GM23248 (cell line): ENCODE measurements at places on chromosomes 6 and 20.

- peak; percentile 22 for DNase-seq
- no peak overlapping the region for H3K4me3 ChIP-seq
- H3K36me3 ChIP-seq: no peaks in the 10 kb centered on the region
Observed at GRCh38 chr6:82989736-82990290, 75.8 kb downstream of the UBE3D start.

GRCh38 chr20:61185181-61185580 lies 66.9 kb upstream of the CDH4 start:
- H3K27me3 ChIP-seq: no peaks in the 10 kb centered on the region
- no peaks in the 10 kb centered on the region for H3K36me3 ChIP-seq
- peaks cover 12% of the 10 kb centered on the region; the same call in 1 of the 2 replicates for H3K4me1 ChIP-seq
- H3K27ac ChIP-seq: peak overlapping the region; percentile 64

- H3K4me3 ChIP-seq: no peak overlapping the region
- no peak for DNase-seq
- no peak overlapping the region for H3K27ac ChIP-seq
- H3K36me3 ChIP-seq: peaks cover 32% of the 10 kb centered on the region
Observed at GRCh38 chr20:32142991-32143390, 33.5 kb downstream of the TM9SF4 start.

DNA sequence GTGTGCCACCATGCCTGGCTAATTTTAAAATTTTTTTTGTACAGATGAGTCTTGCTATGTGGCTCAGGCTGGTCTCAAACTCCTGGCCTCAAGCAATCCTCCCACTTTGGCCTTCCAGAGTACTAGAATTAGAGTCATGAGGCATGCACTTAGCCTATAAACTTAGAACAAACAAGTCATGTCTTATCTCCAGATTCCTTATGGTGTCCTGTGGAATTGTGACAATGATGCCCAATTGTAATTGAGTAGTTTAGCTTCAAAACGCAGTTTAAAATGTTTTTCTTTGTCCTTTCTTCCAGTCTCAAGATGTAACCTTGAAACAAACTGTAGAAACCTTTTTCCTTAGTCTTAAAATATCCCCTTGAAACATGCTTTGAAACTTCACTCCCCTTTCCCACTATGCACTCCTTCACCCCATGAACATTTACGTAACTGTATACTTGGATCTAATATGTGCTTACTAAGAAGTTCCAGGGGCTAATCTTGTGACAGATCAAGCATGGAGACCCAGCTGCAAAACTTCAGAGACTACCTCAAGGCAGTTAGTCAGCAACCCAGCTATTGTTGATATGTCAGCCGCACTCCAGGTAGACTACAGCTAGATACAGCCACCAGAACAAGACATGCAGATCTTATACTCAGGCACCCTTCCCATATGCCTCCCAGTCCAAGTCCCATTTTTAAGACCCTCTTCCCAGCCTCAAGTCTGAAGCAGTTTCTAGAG lies 46.2 kb downstream of the MAN1A1 start:
- no peaks in the 10 kb centered on the region for H3K27me3 ChIP-seq
- H3K4me3 ChIP-seq: no peak overlapping the region

GRCh38 chr6:11143394-11144371 lies 32.2 kb upstream of the ERVFRD-1 start:
- peak overlapping the region; percentile 67 for H3K27ac ChIP-seq
- H3K27me3 ChIP-seq: no peaks in the 10 kb centered on the region
- H3K4me1 ChIP-seq: peaks cover 23% of the 10 kb centered on the region
- no peak overlapping the region for H3K4me3 ChIP-seq

GRCh38 chr6:170003451-170004160 lies 252.2 kb downstream of the ERMARD start:
- no peak overlapping the region for H3K27ac ChIP-seq
- H3K4me3 ChIP-seq: no peak overlapping the region
- H3K4me1 ChIP-seq: no peaks in the 10 kb centered on the region
- H3K36me3 ChIP-seq: no peaks in the 10 kb centered on the region
- no peak for DNase-seq
- no peaks in the 10 kb centered on the region; the same call in 1 of the 2 replicates for H3K27me3 ChIP-seq

GRCh38 chr6:96394727-96395126 lies 126.9 kb upstream of the UFL1 start:
- H3K27me3 ChIP-seq: no peaks in the 10 kb centered on the region
- H3K4me3 ChIP-seq: no peak overlapping the region
- H3K36me3 ChIP-seq: no peaks in the 10 kb centered on the region
- no peak overlapping the region for H3K27ac ChIP-seq
- no peaks in the 10 kb centered on the region for H3K4me1 ChIP-seq
- no peak for DNase-seq

GRCh38 chr6:85460921-85461797 lies 11.3 kb downstream of the NT5E start:
- no peaks in the 10 kb centered on the region for H3K27me3 ChIP-seq
- H3K27ac ChIP-seq: peak overlapping the region; percentile 100
- 0 out of 2 replicates have a peak, but pooled peaks cover 8% of the 10 kb centered on the region for H3K36me3 ChIP-seq
- H3K4me1 ChIP-seq: peaks cover 92% of the 10 kb centered on the region
- H3K4me3 ChIP-seq: no peak overlapping the region

- H3K36me3 ChIP-seq: no peaks in the 10 kb centered on the region
- H3K27ac ChIP-seq: no peak overlapping the region
- H3K27me3 ChIP-seq: no peaks in the 10 kb centered on the region
- H3K4me1 ChIP-seq: no peaks in the 10 kb centered on the region
Observed at GRCh38 chr6:164210783-164211182, 796.3 kb downstream of the QKI start.

DNA sequence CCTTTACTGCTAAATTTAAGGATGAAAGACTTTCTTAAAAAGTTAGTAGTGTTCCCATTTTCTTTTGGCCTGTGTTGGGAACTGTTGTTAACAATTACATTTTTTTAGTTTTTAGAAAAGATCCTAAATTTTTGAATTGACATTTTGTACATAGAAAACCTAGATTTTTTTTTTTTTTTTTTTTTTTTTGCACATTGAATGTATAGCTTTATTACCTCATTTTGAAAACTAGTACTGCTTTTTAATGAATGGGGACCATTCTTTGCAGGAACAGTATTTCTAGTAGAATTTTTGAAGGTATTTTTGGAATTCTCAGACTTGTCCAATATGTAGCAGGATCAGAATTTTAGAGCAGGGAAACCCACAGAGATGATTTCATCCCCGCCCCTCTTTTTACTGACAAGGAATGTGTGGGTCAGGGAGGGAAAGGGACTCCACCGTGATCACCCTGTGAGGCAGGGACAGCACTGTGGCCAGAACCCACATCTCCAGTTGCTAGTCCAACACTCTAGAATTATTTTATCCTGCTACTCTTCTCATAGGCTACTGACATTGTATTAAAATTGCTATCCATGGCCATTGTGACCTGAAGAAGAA lies 154.4 kb upstream of the SUPT3H start:
- peaks cover 18% of the 10 kb centered on the region for H3K4me1 ChIP-seq
- no peak for DNase-seq
- H3K36me3 ChIP-seq: no peaks in the 10 kb centered on the region
- no peaks in the 10 kb centered on the region for H3K27me3 ChIP-seq
- no peak overlapping the region for H3K4me3 ChIP-seq

DNA sequence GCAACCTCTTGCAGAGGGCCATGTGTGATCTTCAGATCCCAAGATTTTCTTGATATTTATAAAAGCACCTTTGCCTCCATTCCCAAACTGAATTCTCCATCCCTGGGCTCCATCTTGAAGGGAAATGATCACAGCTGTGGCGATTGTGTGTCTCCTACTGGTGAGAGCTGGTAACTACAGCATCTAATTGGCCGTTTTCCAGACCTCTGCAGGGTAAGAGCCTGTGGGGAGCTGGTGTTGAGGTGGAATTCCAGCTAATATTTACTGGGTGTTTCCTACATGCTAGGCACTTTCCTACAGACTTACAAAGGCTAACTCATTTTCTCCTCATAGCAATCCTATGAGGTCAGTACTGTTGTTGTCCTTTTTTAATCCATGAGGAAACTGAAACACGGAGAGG lies 59.2 kb upstream of the FNDC1 start:
- H3K27ac ChIP-seq: no peak overlapping the region
- no peaks in the 10 kb centered on the region for H3K36me3 ChIP-seq
- peak; percentile 73 for DNase-seq
- H3K4me3 ChIP-seq: no peak overlapping the region

GRCh38 chr6:93300661-93301060 lies 118.7 kb downstream of the EPHA7 start:
- DNase-seq: no peak
- no peaks in the 10 kb centered on the region for H3K27me3 ChIP-seq
- no peaks in the 10 kb centered on the region for H3K4me1 ChIP-seq
- H3K27ac ChIP-seq: no peak overlapping the region

GRCh38 chr20:3163099-3164042 lies 3.7 kb upstream of the FASTKD5 start:
- no peak overlapping the region for H3K4me3 ChIP-seq
- no peaks in the 10 kb centered on the region for H3K36me3 ChIP-seq
- no peak for DNase-seq
- peaks cover 3% of the 10 kb centered on the region; the same call in 1 of the 2 replicates for H3K4me1 ChIP-seq
- H3K27ac ChIP-seq: no peak overlapping the region

DNA sequence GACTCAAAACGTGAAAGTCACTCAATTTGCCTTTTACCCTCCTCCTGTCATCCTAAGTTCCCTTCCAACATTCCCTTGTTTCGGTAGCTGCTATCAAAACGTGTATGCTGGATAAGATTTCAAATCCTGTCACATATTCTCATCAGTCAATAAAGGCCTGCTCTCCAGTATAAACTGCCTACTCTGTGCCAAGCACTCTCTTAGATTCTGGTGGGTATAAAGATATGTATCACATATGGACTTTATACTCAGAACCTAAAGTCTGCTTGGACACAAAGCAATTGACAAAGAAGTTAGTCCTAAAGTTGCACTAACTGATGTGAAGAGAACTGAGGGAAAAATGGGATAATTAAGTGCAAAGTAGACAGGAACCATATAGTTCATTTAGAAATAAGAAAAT lies 476.6 kb upstream of the MARCKS start:
- DNase-seq: no peak
- H3K4me3 ChIP-seq: no peak overlapping the region
- H3K27me3 ChIP-seq: no peaks in the 10 kb centered on the region
- H3K4me1 ChIP-seq: peaks cover 61% of the 10 kb centered on the region
- no peaks in the 10 kb centered on the region for H3K36me3 ChIP-seq
- H3K27ac ChIP-seq: no peak overlapping the region

DNA sequence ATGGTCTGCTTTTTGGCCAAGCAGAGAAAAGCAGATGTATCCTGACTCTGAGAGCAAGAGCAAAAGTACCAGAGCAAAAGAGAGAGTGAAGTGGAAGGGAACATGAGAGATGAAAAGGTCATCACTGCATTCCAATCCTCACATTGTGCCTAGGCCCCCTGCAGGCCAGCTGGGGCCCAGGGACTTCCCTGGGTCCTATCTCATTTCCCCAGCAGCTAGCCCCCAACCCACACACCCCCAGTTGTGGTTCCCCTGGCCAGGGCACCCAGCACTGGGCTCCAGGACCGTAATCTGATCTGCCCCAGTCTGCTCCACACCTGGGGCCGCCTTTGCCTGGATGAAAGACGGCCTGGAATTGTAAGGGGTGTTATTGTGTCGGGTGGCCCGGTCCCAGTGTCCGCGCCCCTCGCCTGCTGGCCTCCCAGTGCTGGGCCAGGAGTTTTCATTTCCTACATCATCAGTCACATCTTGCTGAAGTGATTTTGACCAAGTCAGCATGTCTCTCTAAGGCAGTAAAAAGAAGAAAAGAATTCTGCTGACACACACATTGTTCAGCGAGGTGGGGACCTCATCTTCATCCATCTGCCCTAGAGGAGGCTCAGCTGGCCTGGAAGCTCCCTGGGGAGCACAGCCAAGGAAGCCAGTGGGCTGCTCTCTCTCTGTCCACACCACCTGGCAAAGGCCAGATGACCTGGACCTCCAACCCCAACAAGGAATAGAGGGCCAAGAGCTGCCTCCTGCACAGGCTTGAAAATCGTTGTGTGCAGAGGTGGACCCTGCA lies 4.0 kb upstream of the BMP7 start:
- H3K27me3 ChIP-seq: peaks cover 72% of the 10 kb centered on the region
- no peaks in the 10 kb centered on the region for H3K36me3 ChIP-seq
- no peak overlapping the region for H3K4me3 ChIP-seq
- H3K27ac ChIP-seq: no peak overlapping the region
- no peak for DNase-seq

DNA sequence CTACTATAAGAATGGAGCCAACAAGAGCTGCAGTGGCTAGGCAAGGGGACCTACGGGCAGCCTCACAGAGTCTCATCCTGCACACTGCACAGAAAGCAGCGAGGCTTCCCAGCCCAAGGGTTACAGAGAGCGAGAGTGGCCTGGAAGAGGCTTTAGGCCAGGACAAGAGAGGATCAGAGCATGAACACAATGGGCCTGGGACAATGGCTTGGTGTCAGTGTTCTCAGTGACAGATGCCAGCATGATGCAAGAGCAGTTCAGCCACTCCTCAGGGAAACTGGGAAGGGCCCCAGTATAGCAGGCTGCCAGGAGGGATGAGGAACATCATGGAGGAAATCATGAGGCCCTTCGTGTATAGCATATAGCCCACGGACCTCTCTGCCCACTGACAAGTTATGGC lies 108.0 kb downstream of the NUS1 start:
- no peak for DNase-seq
- no peaks in the 10 kb centered on the region for H3K36me3 ChIP-seq
- H3K4me3 ChIP-seq: no peak overlapping the region
- H3K27ac ChIP-seq: no peak overlapping the region

- no peaks in the 10 kb centered on the region for H3K36me3 ChIP-seq
- DNase-seq: peak; percentile 92
- no peak overlapping the region for H3K4me3 ChIP-seq
Observed at GRCh38 chr6:4413073-4413472, 277.7 kb upstream of the ECI2 start.

- peaks cover 16% of the 10 kb centered on the region for H3K4me1 ChIP-seq
- DNase-seq: no peak
- peaks cover 22% of the 10 kb centered on the region; the same call in 1 of the 2 replicates for H3K36me3 ChIP-seq
- H3K27ac ChIP-seq: no peak overlapping the region
Observed at GRCh38 chr6:43673444-43674084, 14.0 kb downstream of the MRPS18A start.

DNA sequence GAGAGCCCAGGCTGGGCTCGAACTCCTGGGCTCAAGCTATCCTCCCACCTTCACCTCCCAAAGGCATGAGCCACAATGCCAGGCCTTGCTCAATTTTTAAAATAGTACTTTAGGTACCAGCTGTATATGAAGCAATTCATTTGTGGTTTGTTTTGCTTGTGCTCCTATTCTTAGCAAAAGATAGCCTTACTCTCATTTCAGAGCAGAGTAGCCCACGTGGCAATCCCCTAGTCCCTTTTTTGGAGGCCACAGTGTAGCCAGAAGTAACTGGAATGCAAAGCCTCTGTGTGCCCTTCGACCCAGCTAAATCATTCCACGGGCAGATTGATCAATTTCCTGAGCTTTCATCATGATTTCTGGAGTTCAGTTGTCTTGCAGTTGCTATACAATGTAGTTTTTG lies 372.2 kb downstream of the NRN1 start:
- no peaks in the 10 kb centered on the region for H3K4me1 ChIP-seq
- no peaks in the 10 kb centered on the region for H3K36me3 ChIP-seq
- H3K27ac ChIP-seq: no peak overlapping the region
- no peak overlapping the region for H3K4me3 ChIP-seq
- DNase-seq: no peak

- H3K4me3 ChIP-seq: no peak overlapping the region
- DNase-seq: no peak
- no peak overlapping the region for H3K27ac ChIP-seq
- no peaks in the 10 kb centered on the region for H3K27me3 ChIP-seq
- H3K4me1 ChIP-seq: no peaks in the 10 kb centered on the region
Observed at GRCh38 chr6:160203076-160203475, 55.5 kb downstream of the SLC22A2 start.
